Stimulated activated CD8-positive, alpha-beta memory T cell treated with anti-CD3 and anti-CD28 coated beads, Interleukin-4, amount 100 ng/mL, for 24 hours (primary cell): ENCODE measurements at places on chromosomes 2 and 18.

- no peak for DNase-seq
These were observed 3.5 kb downstream of the NCKAP1 start for GRCh38 chr2:183034806-183035205.

GRCh38 chr18:47996091-47996541 is 65.7 kb upstream of the SMAD2 start:
- DNase-seq = no peak

DNA sequence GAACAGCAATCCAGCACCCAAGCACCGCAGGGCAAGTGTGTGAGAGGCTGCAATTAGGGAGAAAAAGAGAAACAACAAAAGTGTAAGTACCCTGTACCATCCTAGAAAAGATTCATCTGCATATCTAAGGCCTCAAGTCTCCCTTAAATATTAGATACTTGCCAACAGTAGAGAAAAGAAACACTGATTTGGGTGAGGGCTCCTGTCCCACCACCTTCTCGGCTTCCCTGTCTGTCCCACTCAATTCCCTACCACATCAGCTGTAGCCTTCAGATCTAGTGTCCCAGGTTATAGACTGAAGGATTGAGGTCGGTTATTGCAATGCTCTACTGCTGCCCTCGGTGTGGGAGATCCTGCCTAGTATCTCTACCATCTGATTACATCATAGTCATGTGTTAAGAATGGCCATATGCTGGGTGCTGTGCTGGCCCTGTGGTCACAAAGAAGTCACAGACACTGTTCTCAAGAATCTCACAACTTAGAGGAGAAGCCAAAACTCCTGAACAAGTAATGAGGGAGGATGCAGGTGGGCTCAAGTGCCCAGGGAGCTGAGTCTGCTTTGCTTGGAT is 2.5 kb downstream of the RAX start:
- DNase-seq = no peak

GRCh38 chr2:241798081-241798630 is 10.8 kb upstream of the NEU4 start:
- no peak for DNase-seq

DNA sequence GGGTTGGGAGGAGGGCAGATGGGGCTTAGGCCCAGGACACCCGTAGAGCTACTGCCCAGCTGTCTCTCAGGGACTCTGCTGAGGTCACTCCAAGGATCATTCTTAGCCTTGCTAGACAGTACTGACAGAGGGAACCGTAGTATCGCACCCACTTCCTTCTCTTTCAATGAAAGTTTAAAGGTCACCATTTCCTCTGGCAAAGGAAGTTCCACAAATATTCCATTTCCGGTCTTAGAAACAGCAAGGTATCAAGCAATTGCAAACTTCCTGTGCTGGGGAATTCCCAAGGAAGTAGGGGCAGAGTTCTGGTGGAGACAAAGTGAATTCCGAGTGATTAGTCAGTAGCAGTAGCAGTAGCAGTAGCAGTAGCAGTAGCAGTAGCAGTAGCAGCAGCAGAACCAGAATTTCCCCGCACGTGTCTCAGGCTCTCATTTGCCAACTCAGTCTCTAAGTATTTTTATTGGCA is 24.7 kb downstream of the IL1B start:
- no peak for DNase-seq

DNA sequence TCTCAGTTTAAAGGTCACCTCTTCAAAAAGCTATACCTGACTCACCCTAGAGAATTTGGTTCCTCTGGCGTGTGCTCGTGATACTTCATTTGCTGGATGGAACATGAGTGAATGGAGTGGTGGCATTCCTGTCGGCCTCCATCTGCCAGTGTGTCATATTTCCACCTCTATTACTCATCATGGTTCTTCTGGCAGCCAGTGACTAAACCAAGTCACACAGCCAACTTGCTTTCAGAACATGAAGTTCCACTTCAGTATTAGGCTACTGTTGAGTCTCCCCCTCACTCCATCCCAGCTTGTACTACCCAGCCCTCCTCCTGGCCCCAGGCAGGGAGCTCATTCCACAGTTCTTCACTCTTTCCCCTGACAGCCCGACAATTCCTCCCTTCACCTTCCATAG is 169.8 kb downstream of the MREG start:
- no peak for DNase-seq

DNA sequence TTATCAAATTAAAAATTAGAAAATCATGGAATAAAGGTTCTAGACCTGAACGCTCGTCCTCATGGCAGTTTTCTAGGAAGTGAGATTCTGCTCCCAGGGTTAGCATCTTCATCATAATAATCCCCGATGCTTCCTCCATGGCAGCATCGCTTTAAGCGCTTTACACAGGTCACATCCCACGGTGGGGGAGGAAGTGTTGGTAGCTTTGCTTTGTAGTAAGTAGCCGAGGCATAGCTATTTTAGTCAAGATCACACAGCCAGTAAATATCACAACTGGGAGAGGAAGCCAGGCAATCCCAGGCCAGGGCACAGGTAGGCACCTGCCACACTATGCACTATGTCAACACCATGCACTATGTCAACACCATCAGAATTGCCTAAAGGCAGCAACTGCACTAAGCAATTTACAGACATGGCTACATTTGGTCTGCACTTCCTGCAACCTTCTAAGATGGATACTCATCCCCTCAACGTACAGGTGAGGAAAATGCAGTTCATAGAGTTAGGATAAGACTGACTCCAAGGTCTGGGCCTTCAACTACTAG is 205.5 kb downstream of the FBXO15 start:
- DNase-seq = no peak

DNA sequence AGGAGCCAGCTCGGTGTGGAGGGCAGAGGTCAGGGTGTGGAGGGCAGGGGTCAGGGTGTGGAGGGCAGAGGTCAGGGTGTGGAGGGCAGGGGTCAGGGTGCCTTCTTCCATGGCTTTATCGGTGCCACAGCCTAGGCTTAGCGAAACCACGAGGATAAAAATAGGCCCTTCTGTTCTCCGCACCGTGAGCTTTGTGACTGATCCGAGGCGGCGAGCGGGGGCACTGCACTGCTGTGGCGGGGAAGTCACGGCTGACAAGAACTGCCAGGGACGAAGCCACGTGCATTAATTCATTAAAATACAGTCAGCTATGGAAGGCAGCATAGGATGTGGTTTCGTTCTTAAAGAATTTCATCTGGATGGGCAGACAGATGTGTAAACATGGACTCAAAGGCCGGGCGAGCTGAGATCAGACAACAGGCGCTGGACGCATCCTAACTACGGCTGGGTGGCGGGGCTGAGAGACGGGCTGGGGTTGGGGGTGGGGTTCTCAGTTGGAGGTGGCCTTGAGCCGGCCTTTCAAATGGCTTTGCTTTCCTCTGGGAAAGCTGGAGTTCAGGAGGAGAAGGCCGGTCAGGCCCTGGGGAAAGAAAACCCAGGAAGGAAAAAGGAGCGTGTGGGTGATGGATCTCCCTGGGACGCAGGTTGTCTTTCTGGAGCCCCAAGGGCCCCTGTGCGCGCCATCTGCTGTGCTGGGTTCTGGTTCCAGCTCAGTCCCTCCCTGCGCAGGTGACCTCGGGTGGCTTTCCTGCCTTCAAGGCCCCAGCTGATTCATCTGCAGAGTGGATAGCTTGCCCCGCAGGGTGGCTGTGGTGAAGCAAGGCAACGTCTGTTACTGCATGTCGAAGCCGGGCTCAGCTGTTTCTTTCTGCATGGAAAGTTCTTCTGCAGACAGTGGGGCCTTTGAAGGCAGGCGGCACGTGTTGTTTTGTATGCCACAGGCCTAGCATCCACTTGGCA is 958 bp upstream of the ALLC start:
- DNase-seq = no peak

- DNase-seq = no peak
These were observed 283.1 kb downstream of the SP3 start for GRCh38 chr2:173681881-173682650.

- no peak for DNase-seq
These were observed 22.1 kb downstream of the CERS6 start for GRCh38 chr2:168478206-168478605.

- no peak for DNase-seq
These were observed 87.4 kb upstream of the RBMS1 start for GRCh38 chr2:160581035-160581434.

GRCh38 chr2:161983866-161984265 is 90.1 kb downstream of the DPP4 start:
- DNase-seq = no peak

GRCh38 chr18:9561759-9562158 is 52.6 kb downstream of the PPP4R1 start:
- no peak for DNase-seq

- DNase-seq = no peak
These were observed 846.4 kb downstream of the DCDC2C start for GRCh38 chr2:4549666-4550210.

DNA sequence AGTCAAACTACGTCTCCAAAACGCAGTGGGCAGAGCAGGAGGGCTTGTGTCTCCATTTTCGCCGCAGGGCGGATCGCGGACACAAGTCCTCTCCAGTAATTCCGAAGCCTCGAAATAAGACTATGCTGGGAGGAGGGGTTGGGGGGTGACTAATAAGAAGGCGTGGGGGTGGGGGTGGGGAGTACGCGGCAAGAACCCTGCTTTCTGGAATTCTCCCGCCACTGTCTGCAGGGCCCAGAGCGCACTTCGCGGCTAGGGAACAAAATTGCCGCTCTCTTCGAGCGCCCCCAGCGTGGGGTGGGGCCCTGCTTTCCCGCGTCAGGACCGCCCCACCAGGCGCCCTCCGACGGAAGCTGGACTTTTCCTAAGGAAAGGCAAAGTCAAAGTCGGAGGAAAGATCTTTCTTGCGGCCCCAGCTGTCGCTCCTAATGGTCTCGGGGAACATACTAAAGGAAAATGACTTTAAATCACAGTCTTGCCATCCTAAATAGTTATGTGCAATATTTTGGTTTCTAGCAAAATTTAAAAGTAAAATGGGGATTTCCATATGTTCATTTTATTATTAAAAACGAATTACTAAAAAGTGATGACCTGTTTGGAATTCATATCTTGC is 11.9 kb downstream of the NR4A2 start:
- no peak for DNase-seq

DNA sequence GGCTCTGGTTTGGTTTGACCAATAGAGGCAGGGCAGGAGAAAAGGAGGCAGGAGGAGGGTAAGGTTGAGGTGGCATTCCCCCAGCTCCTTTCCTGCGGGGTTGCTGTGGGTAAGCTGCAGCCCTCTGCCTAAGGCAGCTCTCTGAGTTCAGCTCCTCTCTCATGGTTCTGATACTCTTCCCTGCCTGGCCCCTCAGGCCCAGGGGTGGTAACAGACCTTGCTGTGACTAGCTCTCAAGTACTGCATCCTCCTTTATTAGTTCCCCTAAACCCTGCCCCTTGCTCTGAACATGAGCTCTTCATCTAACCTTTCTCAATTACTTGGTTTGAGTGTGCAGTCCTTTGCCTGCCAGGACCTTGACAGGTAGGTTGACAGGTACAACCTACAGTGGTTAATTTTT is 205.5 kb downstream of the SLC4A3 start:
- no peak for DNase-seq
